NCI-H1694 treated with DMSO at 0.1 percent for 48 hours (cell line): ENCODE measurements at places on chromosomes 5 and 9.

GRCh38 chr5:89276566-89277305, 393.8 kb upstream of the MEF2C start:
- DNase-seq, result no peak

DNA sequence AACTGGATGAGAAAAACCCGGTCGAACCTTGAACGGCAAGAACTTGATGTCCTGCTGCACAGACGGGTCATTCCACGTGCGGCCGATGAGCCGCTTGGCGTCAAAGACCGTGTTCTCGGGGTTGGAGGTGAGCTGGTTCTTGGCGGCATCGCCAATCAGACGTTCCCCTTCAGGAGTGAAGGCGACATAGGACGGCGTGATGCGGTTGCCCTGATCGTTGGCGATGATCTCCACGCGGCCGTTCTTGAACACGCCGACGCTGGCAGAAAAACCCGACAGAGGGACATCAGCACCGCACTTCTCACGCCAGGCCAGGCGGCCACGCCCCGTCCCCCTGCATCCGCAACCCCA, 519 bp downstream of the HSPA5 start:
- DNase-seq, result no peak

DNA sequence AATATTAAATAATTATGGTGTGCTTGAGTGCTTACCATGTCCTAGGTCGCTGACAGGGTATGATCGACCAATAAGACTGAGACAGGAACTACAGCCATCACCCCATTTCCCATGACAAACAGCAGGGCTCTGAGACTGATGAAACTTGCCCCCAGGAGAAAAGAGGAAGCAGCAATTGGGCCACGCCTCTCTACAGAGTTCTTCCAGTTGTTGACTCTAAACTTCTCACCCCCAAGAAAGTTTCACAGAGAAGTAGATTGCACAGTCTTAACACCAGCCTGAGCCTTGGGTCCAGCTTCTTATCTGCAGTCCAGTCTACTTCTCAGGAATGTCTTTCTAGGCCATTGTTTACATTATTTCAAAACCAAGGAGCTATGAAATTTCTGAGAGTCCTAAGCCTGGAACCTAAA, 182.2 kb upstream of the ANKRD55 start:
- DNase-seq, result no peak

DNA sequence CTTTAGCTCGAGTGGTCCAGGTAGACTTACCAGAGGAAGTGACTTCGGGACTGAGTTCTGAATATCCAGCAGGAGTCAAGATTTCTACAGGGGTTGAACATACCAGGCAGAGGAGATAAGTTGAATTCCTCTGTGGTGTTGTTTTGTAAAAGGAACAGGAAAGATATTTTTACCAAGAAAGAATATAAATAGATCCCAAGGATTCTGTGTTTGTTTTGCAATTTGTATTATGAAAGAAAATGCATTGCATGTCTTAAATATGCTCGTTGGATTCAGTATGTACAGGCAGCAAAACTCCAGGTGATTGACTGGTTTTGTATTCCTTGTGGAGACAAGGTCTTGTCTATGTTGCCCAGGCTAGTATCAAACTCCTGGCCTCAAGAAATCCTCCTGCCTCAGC, 197.8 kb downstream of the FRMD3 start:
- DNase-seq, result no peak

GRCh38 chr9:110178281-110178680, 29.7 kb downstream of the C9orf152 start:
- DNase-seq, result no peak

DNA sequence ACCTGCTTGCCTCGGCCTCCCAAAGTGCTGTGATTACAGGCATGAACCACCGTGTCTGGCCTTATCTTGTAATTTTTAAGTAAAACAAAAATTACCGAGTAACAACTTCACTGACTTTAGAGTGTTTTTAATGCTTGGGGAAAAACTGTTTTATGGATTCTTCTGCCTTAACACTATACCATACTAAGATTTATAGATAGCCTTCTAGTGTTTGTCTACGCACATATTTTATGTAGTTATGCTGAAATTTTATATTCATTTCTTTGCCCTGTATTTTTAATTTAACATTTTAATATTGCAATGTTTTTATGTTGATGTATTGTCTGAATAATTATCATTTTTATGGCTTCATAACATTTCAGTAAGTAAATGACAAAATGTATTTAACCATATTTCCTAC, 96.4 kb upstream of the FTMT start:
- no peak for DNase-seq

GRCh38 chr9:19995619-19996018, 206.8 kb upstream of the SLC24A2 start:
- DNase-seq, result no peak

- DNase-seq, result no peak
Measured at GRCh38 chr9:92644278-92644677, 25.7 kb downstream of the IPPK start.

GRCh38 chr9:91066856-91067255, 265.2 kb downstream of the SYK start:
- DNase-seq, result no peak

DNA sequence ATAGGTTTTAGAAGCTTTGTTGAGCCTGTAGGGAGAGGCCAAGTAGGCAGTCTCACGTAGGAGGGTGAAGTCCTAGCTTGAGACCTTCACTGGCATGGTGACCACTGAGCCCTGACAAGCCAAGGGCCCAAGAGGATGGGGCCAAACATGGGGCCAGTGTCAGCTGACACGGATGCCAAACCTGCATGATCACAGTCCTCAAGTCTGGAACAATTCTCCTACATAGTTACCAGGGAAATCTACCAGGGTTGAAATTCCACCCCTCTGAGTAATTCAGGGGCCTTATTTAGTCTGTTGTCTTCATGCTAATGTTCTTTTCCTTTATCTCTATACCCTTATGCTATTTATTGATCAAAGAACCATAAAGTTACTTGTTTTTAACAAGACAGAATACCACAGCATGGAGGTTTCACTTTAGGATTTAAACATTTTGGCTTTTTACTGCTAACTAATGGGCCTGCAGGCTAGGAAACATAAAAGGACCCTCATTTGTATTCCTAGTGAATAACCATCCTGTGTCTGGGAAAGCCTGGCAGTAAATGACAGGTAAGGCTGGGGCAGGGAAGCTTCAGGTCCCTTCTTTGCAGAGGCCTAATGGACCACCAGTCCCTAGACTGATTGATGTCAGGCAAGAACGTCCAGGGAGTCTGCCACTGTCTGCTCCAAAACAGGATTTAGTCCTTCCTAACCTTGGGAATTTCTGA, 140.8 kb downstream of the FGF1 start:
- DNase-seq, result no peak

DNA sequence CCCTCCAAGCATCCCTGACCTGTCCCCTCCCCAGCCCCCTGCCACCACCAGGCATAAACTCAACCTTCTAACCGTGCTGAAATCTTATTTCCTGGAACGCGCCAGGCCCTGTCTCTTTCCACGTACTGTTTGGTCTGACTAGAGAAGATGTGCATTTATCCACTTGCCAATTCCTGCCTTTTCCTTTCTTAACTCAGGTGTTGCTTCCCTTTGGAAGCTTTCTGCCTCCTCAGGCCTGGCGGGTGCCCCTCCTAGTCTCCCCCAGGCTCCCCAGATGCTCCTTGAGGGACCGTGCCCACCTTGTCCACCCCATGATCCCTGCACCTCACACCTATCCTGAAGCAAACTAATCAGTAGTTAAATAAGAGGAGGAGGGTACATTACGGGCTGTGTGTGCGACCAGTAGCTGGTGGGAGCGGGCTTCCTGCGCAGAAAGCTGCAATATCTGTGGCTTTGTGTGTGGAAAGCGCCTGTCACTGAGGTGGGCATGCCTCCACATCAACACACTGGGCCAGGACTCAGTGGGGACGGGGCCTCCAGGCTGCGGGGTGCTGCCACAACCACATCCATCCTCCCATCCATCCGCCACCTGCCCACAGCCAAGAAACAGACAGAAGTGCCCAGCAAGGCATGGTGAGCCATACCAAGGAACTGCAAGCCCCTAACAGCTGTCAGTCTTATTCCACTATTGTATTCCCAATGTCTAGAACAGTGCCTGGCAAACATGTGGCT, 73.5 kb downstream of the COL23A1 start:
- no peak for DNase-seq

DNA sequence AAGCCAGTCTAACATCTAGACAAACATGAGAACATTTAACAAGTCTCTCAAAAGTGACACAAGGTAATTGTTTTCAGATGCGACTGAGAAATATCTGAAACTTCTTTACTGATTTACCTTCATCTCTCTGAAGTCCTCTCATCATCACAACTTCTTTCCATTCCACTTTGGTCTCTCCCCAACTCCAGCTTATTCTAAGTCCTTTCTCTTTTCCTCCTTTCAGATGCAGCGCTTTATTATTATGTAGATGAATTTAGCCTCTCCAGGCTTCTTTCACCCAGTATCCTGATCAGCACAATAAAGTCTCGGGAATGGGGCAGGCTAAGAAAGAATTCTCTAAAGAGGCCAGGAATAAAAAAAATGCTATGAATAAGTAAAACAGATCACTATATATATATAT, 128.0 kb downstream of the KCTD16 start:
- DNase-seq, result no peak

DNA sequence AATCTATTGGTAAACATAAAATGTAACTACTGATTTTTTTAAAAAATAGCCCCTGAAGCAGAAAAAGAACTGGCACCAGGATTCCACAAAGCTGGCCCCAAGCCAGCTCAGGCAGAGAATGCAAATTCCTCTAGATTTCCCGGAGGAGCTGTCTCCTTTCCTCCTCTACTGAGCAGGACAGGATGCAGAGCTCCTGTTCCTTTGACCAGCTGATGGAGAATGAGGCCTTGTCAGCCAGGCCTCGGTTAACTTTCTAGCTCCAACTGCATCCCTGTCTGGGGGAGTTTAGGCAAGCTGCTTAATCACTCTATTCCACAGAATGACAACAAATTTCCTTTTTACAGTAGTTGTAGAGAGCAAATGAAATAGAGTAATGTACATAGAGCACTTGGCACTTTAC, 155.5 kb downstream of the GNAQ start:
- no peak for DNase-seq

DNA sequence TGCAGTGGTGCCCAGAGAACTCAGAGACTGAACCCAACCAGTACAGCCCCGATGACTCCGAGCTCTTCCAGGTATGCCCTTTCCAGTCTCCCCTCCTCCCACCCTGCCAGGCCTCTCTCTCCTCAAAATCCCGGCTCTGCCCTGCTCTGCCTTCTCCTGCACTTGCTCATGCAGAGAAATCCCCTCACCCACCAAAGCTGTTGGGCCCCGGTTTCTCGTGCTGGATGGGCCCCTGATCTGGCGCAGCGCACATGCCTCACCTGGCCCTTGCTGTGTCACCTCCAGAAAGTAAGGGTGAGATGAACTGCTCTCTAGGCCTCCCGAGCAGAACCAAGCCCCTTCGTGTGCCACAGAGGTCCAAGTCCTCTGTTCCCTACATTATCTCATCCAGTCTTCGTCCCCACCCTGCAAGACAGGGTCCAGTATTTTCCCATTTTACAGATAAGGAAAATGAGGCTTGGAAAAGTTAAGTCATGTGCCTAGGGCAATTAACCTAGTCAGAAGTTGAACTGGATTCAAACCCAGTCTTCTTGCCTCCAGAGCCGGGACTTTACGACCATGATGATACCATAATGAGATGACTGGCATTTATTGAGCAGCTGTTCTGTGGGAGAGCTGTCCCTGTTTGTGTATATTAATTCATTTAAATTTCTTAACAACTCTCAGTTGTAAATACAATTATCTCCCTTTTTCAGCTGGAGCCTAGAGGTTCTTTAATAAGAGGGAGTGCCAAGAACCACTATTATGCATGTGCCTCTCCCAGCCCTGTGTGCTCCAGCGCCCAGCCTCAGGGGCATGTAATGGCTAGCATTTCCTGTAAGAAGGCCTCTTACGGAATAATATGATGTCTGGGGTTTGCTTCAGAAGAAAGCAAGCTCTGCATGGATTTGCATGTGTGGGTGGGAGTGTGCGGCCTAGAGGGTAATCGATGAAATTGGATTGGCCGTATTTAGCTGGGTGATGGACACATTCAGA, 90.7 kb downstream of the PPARGC1B start:
- DNase-seq, result no peak

- no peak for DNase-seq
Measured at GRCh38 chr5:590346-590745, 21.8 kb upstream of the CEP72 start.

GRCh38 chr5:169688106-169688505, 51.0 kb downstream of the DOCK2 start:
- no peak for DNase-seq

- DNase-seq, result no peak
Measured at GRCh38 chr5:175658299-175659145, 651 bp downstream of the HRH2 start.

DNA sequence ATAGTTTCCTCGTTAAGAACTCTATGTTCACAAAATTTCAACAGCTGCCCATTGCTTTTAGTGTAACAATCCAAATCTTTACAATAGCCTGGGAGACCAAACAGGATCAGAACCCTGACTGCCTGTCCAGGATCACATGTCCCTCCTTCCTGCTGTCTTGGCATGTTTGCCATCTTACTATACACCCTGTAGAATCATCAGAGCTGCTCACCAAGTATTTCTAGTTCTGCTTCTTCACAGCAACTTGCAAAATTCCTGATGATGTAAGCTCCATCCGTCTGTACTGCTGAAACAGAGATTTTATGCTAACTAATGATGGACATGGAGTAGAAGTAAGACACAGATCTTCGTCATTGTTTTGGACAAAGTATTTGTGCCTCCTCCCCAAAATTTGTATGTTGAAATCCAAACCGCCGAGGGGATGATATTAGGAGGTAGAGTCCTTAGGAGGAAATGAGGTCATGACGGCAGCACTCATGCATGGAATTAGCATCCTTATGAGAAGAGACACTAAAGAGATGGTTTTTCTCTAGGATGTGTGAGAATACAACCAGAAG, 464.9 kb upstream of the BRINP1 start:
- no peak for DNase-seq

DNA sequence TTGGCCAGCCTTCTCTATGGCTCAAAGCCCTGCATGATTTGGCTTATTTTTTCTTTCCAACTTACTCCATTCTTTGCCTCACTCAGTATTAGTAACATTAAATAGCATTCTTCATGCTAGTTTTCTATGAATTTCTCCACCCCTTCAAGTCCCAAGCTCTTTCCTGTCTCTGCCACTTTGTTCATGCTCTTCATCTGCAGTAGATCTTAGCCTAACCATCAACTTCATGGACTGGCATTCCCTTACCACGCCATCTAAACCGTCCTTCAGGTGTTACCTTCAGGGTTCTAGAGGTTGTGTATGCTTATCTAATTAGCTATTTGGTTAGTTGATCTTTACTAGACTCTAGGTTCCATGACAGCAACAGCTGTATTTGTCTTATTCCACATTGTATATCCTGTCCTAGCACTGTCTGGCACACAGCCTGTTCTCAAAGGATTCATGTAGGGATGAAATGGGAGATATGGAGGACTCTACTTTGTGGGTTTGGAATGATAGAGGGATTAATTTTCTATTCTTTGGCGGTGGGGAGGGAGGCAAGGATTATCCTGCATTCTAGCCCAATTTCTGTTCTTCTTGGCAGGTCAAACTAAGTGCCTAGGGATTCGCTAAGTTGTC, 26.4 kb downstream of the TMEM167A start:
- no peak for DNase-seq

DNA sequence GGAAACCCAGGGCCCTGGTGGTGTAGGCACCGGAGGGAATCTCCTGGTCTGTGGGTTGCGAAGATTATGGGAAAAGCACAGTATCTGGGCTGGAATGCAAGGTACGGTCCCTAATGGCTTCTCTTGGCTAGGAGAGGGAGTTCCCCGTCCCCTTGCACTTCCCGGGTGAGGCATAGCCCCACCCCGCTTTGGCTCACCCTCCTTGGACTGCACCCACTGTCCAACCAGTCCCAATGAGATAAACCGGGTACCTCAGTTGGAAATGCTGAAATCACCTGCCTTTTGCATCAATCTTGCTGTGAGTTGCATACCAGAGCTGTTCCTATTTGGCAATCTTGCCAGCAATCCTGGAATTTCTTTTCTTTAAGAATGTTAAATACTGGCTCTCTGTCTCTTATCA, 1429.1 kb downstream of the MAT2B start:
- no peak for DNase-seq
